ENCODE measurements at places on chromosomes 7 and 10.

DNA sequence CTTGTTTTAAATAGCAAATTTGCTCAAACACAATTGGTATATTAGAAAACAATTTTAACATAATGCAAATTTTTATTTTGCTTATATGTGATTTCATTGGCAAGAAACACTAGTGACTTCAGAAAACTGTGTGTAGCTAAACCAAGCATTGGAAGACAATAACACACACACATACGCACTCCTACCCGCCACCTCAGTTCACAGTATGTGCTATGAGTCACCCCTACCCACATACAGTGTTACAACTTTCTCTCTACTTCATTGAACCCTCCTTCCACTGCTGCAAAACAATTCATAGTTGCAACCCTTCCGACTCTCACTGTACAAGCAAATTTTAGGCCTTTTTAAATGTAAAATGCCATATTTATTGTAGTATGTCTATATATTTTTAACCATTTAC, 119.9 kb upstream of the THSD7A start:
- DNase-seq, result no peak

GRCh38 chr7:127736511-127736910, 84.5 kb downstream of the SND1 start:
- DNase-seq, result no peak

DNA sequence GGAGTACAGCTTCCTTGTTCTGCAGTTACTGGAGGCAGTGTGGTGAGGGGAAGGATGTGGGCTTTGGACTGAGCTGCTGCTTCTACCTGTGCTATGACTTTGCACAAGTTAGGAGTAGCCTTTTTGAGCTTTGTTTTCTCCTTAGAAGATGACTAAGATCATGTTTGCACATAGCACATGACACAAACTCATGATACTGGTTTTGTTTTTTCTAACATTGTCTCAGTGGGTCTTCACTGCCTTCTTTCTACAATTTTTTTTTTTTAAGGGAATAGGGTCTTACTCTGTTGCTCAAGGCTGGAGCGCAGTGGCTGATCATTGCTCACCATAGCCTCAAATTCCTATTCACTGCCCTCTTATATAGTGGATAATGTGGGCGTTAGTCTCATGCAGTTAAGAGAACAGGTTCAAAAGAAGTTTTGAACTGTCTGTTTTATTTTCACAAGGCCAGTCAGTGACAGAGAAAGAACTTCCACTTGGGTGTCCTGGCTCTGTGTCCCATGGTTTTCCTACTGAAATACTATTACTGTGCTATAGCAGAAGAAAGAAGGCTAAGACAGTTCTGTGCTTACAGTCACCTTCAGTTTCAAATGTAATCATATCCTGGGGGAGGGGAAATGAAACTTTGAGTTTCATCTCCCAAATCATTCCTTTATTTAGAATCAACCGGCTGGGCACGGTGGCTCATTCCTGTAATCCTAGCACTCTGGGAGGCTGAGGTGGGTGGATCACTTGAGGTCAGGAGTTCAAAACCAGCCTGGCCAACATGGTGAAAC, 72.0 kb downstream of the KAT6B start:
- DNase-seq, result no peak

GRCh38 chr10:71835671-71836595, 15.1 kb downstream of the PSAP start:
- no peak for DNase-seq

- no peak for DNase-seq
These were observed 609.0 kb downstream of the SDK1 start for GRCh38 chr7:3910054-3910453.

GRCh38 chr7:127702938-127703337, 50.9 kb downstream of the SND1 start:
- no peak for DNase-seq

GRCh38 chr7:110568388-110568787, 522.5 kb upstream of the LRRN3 start:
- no peak for DNase-seq

DNA sequence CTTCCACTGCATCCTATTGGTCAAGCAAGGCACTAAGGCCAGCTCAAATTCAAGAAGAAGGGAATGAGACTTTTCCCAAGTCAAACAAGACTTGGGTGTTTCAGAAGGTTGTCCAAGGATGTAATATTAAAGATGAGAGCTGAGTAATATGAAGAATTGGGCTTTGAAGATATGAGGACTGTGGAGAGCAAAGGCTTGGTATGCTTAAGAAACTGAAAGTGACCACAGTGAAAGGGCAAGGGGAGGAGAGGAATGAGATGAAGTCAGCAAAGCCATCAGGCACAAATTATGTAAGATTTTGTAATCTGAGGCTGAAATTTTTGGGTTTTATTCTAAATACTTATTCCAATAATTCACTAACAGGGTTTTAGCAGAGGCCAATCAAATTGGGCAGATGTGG, 38.6 kb upstream of the NPY start:
- no peak for DNase-seq

DNA sequence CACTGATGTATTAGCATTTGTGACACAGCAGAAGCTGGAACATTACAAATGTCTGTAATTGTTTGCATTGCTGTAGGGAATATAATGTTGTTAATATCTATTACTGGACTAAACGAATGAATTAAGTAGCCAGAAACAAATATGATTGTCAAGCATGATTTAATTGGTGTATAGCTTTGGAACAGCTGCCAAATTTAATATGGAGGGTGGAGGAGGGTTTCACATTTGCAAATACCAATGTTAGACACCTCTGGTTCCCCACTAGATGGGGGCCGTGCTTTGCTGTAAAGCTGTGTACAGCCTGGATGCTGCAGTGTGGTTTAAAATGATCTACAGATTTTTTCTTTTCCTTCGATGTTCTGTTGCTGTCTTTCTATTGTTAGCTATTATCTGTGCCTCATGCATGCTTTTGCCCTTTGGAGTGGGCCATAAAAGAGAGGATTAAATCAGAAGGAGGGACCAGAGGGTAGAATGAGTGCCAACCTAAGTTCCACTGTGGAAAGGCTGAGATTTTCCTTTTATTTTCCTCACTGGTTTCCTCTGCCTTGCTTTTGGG, 23.1 kb downstream of the DNAJB9 start:
- no peak for DNase-seq

GRCh38 chr7:11170175-11170574, 196.5 kb downstream of the PHF14 start:
- no peak for DNase-seq

DNA sequence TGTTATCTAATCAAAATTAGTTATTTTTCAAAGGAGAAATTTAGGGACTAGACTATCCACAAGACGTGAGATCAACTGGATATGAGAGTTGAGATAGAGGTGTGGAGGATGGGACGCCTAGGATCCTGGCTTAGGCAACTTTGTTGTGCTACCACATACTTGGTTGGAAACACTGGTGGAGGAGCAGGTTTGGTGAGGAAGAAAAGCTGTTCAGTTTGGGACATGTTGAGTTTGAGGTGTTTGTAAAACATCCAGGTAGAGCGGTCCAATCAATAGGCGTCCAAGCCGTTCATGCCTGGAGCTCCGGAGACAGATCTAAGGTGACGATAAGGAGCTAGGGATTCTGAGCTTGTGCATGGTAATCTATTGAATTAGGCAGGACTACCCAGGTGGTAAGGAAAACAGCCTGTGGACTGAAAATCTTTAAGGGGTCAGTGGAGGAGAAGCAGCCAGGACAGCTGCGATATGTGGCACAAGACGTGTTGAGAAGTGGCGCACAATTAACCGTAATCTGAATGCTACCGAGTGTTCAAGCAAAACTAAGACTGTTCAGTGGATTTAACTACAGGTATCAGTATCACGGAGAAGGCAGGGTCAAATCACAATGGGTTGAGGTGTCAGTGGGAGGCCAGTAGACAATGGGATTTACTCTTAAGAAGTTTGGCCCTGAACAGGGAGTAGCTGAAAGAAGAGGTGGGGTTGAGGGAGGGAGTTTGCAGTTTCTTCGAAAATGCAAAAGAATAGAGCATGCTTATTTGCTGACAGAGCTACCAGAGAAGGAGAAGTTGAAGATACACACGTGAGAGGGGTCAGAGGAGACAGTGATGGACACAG, 16.1 kb upstream of the TRPV6 start:
- DNase-seq, result no peak

- DNase-seq, result no peak
These were observed 126.7 kb upstream of the STK17A start for GRCh38 chr7:43456200-43456599.

GRCh38 chr7:783556-784490, 48.5 kb upstream of the SUN1 start:
- DNase-seq, result no peak

GRCh38 chr7:70303309-70303708, 705.0 kb downstream of the AUTS2 start:
- no peak for DNase-seq

- DNase-seq, result no peak
These were observed 1174.3 kb downstream of the XPNPEP1 start for GRCh38 chr10:108749042-108749441.

GRCh38 chr7:75629044-75629443, 109.7 kb downstream of the HIP1 start:
- DNase-seq, result no peak

GRCh38 chr7:40526951-40527715, 392.3 kb downstream of the SUGCT start:
- DNase-seq, result no peak

GRCh38 chr7:95002775-95003174, 95.4 kb downstream of the PPP1R9A start:
- DNase-seq, result no peak

GRCh38 chr10:33125522-33126517, 167.8 kb upstream of the ITGB1 start:
- no peak for DNase-seq

GRCh38 chr10:58177362-58177947, 90.2 kb downstream of the IPMK start:
- no peak for DNase-seq

GRCh38 chr7:99860281-99861127, 16.3 kb downstream of the OR2AE1 start:
- no peak for DNase-seq

DNA sequence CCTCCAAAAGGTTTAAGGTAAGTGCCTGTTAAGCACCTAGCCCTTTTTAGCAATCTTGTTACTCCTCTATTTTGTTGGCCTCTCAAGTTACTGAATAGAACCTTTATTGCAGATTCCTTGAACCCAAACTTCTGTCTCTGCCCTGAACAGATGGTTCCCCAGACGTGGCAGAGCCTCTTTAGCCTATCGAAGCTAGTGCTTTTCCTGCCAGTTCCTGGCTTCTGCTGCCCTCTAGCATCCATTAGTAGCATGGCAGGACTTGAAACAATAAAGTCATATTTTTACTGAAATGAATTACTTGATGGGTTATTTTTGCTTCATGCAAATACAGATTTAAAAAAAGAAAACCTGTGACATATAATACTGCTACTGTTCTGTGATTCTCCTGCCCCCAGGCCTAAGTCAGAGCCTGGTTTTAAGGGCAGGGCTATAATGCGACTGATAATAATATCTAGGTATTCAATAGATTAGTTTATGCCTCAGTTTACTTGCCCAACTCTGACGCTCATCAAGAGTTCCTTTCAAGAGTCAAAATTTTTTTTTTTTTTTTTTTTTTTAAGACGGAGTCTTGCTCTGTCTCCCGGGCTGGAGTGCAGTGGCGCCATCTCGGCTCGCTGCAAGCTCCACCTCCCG, 84.3 kb upstream of the PHF14 start:
- DNase-seq, result peak; percentile 9

GRCh38 chr10:42753126-42753506, 29.5 kb upstream of the BMS1 start:
- peak; percentile 48 for DNase-seq

GRCh38 chr7:96126382-96126781, 195.5 kb downstream of the SLC25A13 start:
- no peak for DNase-seq

DNA sequence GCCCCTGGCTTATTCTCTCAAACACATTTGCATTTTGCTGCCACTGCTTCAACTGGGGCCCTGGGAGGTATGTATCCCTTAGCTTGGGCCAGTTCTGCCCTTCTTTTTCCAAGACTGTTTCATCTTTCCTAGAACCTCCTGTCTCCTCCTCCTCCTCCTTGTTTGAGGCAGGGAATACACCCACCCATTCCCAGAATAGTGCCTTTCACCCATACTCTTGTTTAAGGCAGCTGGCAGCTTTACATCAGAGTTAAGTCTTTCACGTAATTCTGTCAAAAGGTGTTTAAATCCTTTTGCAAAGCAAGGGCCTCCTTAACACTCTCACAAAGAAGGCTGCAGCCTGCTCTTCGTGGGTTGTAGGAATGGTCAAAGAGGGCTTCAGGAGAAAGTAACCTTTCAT, 150.9 kb upstream of the AGK start:
- no peak for DNase-seq

GRCh38 chr7:6576024-6576866, 1.0 kb upstream of the ZDHHC4 start:
- DNase-seq, result no peak

GRCh38 chr10:34231441-34232180, 583.5 kb downstream of the PARD3 start:
- no peak for DNase-seq

GRCh38 chr7:93062599-93062998, 55.2 kb downstream of the SAMD9 start:
- DNase-seq, result no peak

- DNase-seq, result no peak
These were observed 80.6 kb downstream of the SNX10 start for GRCh38 chr7:26372249-26372648.

GRCh38 chr7:76272851-76273497, 29.5 kb upstream of the HSPB1 start:
- DNase-seq, result no peak

DNA sequence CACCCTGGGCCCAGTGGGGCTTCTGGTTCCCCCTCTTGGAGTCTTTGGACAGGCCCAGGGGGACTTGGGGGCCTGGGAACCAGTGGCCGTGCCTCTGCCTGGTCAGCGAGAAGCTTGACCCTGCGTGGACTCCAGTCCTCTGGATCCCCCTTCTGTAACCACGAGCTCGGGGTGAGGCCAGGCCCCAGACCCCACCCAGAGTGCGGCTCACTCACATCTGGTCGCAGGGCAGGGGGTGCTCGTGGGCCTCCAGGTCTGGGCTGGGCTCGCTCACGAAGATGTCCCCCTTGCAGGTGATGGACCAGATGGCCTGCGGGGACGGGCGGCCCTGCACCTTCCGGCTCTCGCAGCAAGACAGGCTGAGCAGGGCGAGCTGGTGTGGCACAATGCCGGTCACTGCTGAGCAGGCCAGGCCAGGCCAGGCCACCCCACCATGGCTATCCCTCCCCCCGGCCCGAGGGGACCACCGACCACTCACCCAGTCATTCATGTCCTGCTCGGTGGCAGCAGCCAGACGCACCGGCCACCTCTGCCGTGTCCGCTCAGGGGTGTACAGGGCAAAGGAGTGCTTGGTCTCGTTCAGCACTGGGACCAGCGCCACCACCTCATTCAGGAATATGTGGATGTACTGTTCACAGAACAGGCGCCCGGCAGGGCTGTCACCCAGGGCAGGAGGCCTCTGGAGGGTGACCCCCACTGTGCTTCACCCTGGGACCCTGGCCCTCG, 19.7 kb downstream of the BHLHA15 start:
- DNase-seq, result no peak

- DNase-seq, result no peak
These were observed 110.7 kb upstream of the FZD8 start for GRCh38 chr10:35752469-35753461.

DNA sequence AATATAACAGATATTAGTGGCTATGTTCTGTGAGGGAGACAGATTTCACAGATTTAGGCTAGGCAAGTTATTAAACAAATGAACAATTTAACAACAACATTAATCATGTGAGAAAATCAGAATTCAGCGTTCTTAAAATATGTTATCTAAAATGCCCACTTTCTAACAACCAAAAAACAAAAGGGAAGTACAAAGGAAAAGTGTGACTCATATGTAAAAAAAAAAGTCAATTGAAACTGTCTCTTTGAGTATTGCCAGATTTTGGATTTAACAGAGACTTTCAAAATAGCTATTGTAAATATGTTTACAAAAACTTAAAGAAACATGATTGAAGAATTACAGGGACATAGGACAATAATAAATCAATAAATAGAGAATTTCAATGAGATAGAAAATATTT, 34.8 kb upstream of the ARHGAP22 start:
- no peak for DNase-seq

Measured in stimulated activated CD8-positive, alpha-beta memory T cell treated with anti-CD3 and anti-CD28 coated beads, Interleukin-2, amount 100 ng/mL, for 1 hour (primary cell).